ENCODE measurements at places on chromosomes 4 and X.

DNA sequence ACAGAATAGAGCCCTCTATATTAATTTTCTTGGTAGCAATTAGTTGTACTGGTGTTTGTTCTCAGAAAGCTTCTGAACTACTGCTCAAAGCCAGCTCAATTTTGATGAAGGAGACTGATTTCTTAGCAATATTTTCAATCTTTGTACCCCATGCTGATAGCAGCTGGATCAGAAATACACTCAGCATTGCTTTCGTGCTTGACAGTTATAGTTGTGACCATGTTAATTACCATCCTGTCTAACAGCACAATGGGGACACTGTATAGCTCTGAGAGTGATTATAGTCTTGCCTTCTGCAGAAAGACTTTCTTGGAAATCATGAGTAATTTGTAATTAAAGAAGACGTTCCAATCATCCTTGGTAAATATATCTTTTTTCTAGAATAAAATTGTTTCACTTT lies 79.7 kb upstream of the GNPDA2 start:
- no peak for DNase-seq

GRCh38 chrX:134377537-134377936 lies 82.4 kb upstream of the HPRT1 start:
- DNase-seq = no peak

- peak; percentile 31 for DNase-seq
These were observed 65.4 kb upstream of the NKX1-1 start for GRCh38 chr4:1471443-1472147.

- DNase-seq = no peak
These were observed 477.4 kb downstream of the ACTRT1 start for GRCh38 chrX:127574829-127575228.

- no peak for DNase-seq
These were observed 36.4 kb upstream of the RBM41 start for GRCh38 chrX:107154787-107155620.

- DNase-seq = peak; percentile 36
These were observed 36.7 kb downstream of the FGFRL1 start for GRCh38 chr4:1047976-1048772.

DNA sequence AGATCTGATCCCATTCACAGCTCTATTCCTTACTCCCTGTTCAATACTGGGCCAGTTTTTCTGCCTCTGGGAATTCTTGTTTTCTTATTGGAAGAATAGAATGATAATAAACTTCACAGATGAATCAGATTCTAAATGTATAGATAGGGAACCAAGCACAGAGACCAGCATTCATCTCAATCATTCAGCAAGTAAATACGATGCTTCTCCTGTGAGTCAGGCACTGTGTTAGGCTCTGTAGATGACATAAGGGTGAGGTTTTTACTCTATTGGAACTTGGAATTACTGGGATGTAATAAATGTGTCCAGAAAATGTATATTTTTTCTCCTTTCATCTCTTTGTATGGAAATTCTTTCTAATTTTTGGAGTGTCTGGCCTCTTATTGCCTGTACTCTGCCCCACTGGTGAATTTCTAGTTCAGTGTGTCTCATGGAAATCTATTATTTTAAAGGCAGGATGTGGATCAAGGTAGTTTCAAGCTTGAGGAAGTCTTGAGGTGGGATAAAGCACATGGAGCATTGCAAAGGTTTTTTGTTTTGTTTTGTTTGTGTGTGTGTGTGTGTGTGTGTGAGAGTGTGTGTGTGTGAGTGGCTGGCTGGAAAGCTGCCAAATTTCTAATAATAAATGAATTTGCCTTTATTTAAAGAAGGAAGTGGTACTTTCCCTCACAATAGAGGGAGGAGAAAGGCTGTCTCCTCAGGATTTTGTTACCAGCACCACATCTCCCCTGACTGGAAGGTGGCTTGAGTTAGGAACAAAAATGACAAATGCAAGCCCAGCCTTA lies 117.9 kb upstream of the HS3ST1 start:
- no peak for DNase-seq

DNA sequence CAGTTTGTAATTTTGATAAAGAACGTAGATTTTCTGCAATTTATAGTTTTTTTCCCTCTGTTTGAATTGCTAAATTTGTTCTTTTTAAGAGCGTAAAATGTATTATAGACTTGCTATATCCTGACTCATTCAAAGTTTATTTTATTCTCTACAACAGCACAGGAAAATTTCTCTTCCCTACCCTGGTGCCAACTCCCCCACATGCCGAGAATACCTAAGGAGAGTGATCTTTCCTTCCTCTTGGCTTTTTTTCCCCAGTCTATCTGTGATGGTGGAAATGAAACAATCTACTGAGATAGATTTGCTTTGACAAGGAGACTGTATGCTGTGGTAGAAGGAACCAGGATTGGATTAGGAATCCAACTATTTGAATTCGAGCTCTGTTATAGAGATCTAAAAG lies 271.6 kb downstream of the TLL1 start:
- DNase-seq = no peak

- DNase-seq = peak; percentile 46
These were observed 96.5 kb upstream of the MAOA start for GRCh38 chrX:43559644-43560043.

DNA sequence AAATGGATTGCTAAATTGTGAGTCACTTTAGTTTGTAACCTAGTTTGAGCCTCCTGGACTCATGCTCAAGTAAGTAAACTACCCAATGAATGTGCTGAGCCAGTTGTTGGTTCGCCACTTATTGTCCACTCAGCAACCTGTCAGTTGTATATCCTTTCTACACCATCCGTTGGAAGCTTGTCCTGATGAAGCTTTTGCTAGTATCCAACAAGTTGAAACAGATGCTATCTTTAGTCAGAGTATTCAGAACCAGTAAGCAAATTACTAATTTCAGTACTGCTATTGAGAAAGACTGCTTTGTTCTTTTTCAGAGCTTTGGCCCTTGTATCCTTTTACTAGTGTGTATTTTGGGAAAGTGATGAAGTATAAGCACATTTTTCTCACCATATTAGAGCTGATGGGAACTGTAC lies 4.3 kb upstream of the NAA15 start:
- no peak for DNase-seq

All from right forelimb (tissue), 1 donor.